Right lobe of liver (tissue), 6 donors: ENCODE measurements at places on chromosomes 16 and 17. TPM values are rescaled to one million over a fixed set of nuclear protein-coding genes. Genes with fewer than 3 reads are reported as not detected.

The MYH11 gene
- 3.2 TPM for total RNA-seq

The TEX2 gene
- total RNA-seq, result 32.4 TPM

GRCh38 chr16:88938777-88939244 is 38.2 kb downstream of the CBFA2T3 start:
- no peaks in the 10 kb centered on the region for H3K36me3 ChIP-seq
- no peaks in the 10 kb centered on the region for H3K4me1 ChIP-seq
- no peak for DNase-seq
- no peak overlapping the region for H3K27ac ChIP-seq
- H3K27me3 ChIP-seq, result no peaks in the 10 kb centered on the region

- no peaks in the 10 kb centered on the region for H3K27me3 ChIP-seq
- no peak overlapping the region for H3K27ac ChIP-seq
- no peak overlapping the region for H3K4me3 ChIP-seq
These were observed 48.3 kb downstream of the HIC1 start for GRCh38 chr17:2102931-2103809.

DNA sequence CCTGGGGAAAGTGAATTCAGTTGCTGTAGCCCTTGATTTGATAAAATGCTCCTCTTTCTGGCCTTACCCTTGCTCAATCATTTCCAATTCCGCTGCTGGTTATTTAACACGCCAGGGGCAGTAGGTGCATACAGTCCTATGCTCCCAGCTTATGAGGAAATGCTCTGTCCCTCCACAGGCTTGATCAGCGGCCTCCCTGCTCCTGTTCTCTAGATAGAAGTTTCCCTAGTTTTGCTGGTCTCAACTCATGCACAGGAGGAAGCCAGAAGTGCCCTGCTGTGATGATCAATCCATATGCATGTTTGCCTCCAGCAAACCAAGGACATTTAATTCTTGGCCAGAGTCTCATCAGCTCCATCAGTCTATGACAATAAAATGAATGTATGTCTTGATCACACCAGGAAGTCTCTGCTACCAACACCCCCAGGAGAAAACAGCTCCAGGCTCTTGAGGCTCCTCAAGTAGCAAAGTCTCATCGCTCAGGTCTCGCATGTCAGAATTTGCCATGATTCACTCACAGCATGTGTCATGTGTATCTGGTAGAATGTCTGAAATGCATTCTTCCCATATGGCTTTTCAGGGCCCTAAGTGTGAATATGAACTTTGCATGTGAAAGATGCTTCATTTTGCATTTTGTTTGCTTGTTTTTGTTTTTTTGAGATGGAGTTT is 208.9 kb downstream of the CDH13 start:
- no peak overlapping the region for H3K4me3 ChIP-seq
- no peak overlapping the region for H3K27ac ChIP-seq
- H3K27me3 ChIP-seq, result no peaks in the 10 kb centered on the region
- no peaks in the 10 kb centered on the region for H3K4me1 ChIP-seq
- H3K36me3 ChIP-seq, result no peaks in the 10 kb centered on the region

DNA sequence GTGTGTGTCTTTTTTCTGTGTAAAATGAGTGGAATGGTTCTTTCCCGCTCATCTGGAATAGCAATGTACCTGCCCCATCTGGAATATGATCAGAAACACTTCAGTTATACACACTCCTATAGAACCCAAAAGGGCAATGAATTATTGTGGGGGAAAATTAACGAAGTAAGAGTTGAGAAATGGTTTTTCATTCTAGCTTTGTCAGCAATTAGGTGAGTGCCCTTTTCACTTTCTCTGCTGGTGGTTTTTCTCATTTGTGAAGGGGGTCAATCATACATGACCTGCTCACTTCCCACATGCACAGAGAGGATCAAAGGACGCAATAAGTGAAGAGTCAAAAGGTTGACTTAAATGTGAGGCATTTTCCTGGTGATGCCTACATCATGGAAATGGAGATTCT is 168.0 kb downstream of the HS3ST3B1 start:
- H3K27ac ChIP-seq, result no peak overlapping the region
- H3K36me3 ChIP-seq, result no peaks in the 10 kb centered on the region
- no peaks in the 10 kb centered on the region for H3K27me3 ChIP-seq
- no peaks in the 10 kb centered on the region for H3K4me1 ChIP-seq
- no peak for DNase-seq

DNA sequence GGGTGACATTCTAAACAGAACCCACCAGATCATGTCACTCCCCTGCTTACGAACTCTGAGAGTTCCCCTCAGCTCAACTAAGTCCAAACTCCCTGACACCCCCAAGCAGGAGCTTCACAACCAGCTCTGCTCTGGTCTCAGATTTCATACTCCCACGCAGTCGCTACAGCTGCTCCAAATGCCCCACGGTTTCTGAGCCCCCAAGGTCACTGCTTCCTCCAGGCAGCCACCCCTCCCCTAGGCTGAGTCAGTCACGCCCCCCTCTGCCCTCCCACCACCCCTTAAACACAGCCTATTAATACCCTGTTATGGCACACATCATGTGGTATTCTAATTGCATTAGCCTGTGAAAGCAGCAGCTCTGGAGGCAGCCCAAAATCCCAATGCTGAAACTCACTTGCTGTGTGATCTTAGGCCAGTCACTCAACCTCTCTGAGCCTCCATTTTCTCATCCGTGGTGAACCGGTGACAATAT is 51.5 kb downstream of the GSG1L start:
- H3K4me1 ChIP-seq, result no peaks in the 10 kb centered on the region
- no peaks in the 10 kb centered on the region for H3K27me3 ChIP-seq
- no peak overlapping the region for H3K4me3 ChIP-seq
- no peak for DNase-seq

GRCh38 chr16:2476345-2476720 is 1.4 kb downstream of the TBC1D24 start:
- peak overlapping the region; percentile 66 for H3K4me3 ChIP-seq
- H3K27me3 ChIP-seq, result no peaks in the 10 kb centered on the region
- H3K36me3 ChIP-seq, result no peaks in the 10 kb centered on the region
- peak overlapping the region; percentile 77 for H3K27ac ChIP-seq

DNA sequence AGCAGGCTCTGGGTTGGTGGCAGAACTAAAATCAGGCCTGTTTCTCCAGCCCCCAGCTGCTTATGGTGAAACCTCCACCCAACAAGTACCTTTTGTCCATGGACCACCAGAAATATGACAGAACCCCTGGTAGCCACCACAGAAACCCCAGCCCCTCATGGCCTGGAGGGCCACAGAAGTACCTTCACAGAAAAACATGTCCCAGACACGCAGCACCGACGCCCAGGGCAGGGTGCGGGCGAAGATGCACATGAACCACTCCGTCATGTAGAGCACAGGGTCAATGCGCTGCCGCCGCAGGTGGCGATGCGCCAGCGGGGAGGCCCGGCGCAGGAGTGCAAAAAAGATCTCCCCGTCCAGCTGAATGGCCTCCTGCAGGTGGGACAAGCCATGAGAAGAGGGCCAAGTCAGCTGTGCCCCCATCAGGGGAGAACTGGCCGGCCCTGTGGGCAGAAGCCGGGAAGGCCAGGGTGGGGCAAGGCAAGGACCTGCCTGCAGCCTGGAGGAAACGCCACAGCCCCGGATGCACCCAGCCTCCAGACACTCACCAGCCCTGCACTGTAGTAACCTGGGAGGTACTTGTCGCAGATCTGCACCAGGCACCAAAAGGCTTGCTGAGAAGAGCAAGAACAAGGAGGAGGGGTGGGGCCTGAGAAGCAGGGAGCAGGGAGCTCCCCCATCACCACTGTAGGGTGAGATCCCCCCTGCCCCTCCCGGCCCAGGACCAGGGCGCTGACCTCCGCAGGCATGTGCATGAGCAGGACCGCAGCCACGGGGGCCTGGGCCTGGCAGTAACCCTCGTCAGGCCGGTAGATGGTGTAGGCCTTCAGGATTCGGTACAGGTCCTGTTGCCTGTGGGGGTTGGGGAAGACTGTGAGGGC is 4.1 kb upstream of the CD2BP2 start:
- H3K36me3 ChIP-seq, result peaks cover 26% of the 10 kb centered on the region
- H3K27ac ChIP-seq, result no peak overlapping the region
- DNase-seq, result peak; percentile 20
- no peaks in the 10 kb centered on the region for H3K4me1 ChIP-seq
